ENCODE measurements at places on chromosomes 13 and 19.

DNA sequence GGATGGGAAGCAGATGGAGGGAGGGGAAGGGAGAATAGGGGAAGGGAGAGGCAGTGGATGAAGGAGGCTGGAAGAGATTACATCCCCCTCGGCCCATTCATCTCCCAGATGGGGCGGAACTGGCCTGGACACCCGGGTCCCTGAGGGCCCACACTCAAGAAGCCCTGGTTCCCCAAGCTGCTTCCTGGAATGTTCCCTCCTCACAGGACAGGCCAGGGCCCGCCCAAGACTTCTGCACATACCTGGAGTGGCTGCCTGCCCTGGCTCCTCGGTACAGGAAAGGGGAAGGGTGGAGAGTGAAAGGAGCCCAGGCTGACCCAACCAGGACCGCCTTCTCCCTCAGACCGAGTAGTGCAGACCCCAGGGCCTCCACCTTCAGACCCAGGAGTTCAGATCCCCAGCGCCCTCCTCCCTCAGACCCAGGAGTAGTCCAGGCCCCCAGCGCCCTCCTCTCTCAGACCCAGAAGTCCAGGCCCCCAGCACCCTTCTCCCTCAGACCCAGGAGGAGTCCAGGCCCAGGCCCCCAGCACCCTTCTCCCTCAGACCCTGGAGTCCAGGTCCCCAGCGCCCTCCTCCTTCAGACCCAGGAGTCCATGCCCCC lies 489 bp downstream of the NTF4 start:
- DNase-seq: no peak

DNA sequence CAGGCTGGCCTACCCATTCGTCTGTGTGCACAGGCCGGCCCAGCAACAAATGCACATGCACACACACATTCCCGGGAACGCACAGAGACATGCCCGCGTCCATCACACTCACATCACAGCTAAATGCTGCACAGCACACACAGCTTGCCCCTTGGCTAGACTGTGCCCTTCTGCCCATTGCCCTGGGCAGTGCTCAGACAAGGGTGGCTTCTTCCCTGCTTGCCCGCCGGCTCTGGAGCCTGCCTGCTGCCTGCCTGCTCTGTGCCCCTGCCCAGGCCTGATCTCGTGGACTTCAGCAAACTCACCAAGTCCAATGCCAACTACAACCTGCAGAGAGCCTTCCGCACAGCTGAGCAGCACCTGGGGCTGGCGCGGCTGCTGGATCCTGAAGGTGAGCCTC lies 30.4 kb downstream of the SPTBN4 start:
- DNase-seq: no peak

- DNase-seq: peak; percentile 86
Measured at GRCh38 chr19:51799034-51799773, 4.2 kb downstream of the FPR3 start.

DNA sequence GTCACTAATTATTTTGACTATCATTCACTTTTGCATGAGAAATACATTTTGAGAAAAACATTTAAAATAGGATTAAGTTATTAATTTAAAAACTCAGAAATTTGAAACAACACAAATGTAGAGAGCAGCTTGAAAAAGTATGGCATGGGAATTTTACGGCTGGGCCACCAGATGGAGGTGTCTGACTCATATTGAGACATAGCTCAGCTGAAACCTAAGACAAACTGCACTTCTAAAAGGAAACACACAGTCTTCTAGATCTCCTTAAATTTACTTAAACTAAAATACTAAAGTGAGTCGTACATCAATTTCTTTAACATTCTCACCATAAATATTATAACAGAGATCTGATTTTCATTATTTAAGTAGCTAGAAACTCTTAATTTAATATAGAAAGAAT lies 41.9 kb upstream of the POSTN start:
- DNase-seq: no peak

DNA sequence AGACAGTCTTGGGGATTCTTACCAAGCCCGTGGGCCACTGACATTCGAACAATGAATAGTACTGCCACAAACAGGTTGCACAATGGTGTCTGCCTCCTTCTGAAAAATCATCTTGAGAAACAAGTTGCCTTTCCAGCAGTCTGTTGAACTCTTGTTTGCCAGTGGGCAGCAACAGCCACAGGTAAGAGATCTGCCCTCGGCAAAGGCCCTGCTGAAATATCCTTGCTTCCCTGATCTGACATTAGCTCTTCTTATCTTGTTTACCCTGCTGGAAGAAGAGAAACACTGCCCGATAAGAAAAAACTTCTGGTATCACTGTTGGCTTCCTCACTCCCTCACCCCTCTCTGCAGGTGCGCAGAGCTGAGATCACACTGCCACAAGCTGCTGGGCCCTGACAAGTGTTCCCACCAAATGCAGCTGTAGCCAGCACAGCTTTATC lies 2.0 kb downstream of the DOCK9 start:
- no peak for DNase-seq

- DNase-seq: peak; percentile 61
Measured at GRCh38 chr19:57099199-57099661, 20.6 kb upstream of the USP29 start.

GRCh38 chr13:26621731-26622401 lies 64.4 kb downstream of the WASF3 start:
- no peak for DNase-seq

DNA sequence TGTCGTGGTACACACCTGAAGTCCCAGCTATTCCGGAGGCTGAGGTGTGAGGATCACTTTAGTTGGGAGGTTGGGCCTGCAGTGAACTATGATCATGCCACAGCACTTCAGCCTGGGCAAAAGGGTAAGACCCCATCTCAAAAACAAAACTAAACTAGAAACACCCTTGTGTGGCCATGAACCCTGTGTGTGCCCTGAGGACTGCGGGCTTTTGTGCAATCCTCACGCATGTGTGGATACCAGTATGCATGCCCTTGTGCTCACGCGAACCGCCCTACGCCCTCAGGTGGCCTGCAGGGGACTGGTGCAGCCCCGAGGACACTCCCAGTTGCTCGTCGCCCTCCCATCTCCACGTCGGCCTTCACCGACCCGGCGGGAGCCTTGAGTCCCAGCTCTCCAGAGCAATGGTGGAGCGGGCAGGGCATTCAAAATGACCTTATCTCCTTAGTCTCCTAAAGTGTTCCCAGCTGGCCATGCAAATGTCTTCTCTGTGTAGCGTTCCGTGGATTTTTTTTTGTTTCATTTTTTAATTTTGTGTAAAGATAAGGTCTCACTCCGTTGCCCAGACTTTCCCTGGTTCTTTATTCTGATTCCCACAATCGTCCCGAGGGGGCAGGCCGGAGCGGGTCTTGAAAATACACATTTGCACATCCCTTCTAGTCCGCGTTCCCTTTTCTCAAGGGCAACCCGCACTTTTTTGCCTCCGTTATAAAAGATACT lies 868 bp upstream of the EGLN2 start:
- peak; percentile 64 for DNase-seq

DNA sequence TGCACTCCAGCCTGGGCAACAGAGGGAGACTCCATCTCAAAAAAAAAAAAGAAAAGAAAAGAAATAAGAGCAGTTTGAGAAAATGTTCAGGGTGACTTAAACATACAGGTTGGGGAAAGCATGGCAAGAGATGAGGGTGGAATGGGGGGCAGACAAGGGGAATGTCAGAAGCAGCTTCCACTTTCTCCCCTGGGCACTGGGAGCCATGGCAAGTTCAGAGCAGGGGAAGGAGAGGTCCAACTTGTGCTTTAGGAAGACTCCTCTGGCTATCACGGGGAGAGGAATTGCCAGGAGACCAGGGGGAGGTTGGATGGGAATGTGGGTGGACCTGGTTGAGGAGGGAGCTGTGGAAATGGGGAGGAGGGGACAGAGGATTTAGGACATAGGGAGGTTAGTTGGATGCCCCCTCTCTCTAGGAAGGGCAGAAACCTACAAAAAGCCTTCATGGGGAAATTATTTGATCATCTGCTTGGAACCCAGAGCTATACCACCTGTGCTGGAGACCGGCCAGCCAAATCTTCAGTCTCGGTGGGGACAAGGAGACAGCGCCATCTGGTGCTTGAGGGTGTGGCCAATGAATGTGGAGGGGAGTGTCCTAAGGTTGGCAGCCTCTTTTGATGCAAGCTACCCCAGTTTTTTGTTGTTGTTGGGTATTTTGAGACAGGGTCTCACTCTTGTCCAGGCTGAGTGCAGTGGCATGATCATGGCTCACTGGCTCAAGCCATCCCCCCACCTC lies 7.3 kb upstream of the STRN4 start:
- DNase-seq: no peak

GRCh38 chr19:51641648-51642047 lies 5.0 kb downstream of the SIGLEC14 start:
- DNase-seq: no peak

DNA sequence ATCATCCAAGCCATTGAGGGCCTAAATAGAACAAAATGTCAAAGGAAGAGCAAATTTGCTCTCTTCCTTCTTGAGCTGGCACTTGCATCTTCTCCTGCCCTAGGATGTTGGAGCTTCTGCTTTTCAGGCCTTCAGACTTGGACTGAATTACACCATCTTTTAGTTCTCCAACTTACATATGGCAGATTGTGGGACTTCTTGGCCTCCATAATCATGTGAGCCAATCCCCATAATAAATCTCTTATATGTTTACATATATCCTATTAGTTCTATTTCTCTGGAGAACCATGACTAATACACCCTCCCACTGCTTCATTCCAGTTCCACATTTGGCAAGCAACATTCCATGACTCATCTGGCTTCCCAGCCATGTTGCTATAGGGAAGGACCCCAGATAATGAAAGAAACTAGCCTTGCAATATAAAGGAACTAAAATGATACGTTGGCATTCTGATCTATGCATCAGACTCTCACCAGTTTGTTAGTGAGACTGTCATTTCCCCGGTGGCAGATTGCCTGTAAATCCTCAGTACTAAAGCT lies 11.0 kb upstream of the ACOD1 start:
- DNase-seq: peak; percentile 48
